ENCODE measurements at places on chromosomes 5 and 9.

GRCh38 chr5:157471709-157472108 lies 11.7 kb downstream of the NIPAL4 start:
- DNase-seq, result no peak

- DNase-seq, result no peak
These were observed 12.5 kb downstream of the ZNF366 start for GRCh38 chr5:72494623-72495124.

DNA sequence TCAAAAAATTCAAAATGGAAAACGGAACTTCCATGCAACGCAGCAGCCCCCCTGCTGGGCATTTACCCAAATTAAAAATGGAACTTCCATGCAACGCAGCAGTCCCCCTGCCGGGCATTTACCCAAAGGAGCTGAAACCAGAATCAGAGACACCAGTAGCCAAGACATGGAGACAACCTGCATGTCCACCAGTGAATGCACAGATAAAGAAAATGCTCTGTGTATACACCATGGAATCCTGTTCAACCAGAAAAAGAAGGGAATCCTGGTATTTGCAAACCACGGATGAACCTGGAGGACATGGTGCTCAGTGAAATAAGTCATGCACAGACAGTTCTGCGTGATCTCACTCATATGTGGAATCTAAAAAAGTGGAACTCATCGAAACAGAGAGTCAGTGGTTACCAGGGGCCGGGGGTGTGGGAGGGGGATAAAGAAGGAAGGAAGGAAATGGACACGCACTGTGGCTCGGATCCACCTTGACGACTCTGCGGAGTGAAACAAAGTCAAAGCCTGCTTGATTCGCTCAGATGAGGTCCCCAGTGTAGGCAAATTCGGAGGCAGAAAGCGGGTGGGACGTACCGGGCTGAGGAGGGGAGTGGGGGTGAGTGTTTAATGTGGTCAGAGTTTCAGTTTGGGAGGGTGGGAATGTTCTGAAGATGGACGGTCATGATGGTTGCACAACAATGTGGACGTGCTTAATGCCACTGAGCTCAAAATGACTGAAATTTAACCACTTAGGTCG lies 40.2 kb upstream of the EXOC3 start:
- DNase-seq, result no peak

- peak; percentile 39 for DNase-seq
These were observed 54.1 kb upstream of the CDKN2AIPNL start for GRCh38 chr5:134465816-134466240.

DNA sequence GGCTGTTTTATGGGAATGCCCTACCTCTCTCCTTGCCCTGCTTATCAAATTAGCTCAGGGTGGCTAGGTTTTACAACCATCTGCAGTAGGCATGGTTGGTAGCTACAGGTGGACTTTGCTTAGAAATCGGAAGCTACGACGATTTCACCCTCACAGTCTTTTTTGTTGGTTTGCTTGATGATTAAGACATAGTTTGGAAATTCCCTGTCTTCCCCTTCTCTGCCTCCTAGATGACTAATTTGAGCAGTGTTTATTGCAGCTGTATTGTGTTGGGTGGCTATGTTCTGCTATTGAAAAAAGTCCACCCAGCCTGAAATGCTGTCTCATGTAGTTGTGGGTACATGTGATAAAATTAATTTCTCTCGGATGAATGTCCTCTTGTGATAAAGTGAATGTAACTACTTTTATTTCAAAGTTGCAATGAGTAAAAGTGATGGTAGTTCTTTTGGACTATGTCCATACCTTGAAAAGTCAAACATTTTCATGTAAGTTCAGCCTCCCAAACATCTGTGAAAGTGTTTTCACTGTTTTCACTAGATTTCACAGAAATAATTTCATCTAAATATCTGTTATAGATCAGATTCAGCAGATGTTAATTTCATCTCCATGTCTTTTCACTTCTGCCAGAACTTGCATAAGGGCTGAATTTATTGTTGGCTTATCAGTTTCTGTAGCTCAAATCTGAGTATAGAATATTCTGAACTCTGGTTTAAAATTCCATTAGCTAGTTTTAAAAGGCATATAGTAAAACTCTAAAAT lies 37.3 kb upstream of the FYB1 start:
- DNase-seq, result no peak

- no peak for DNase-seq
These were observed 67.2 kb upstream of the TSLP start for GRCh38 chr5:111004291-111004690.

- no peak for DNase-seq
These were observed 2.2 kb upstream of the VPS13A start for GRCh38 chr9:77175151-77175550.

GRCh38 chr5:16570121-16570815 lies 46.5 kb downstream of the RETREG1 start:
- no peak for DNase-seq

DNA sequence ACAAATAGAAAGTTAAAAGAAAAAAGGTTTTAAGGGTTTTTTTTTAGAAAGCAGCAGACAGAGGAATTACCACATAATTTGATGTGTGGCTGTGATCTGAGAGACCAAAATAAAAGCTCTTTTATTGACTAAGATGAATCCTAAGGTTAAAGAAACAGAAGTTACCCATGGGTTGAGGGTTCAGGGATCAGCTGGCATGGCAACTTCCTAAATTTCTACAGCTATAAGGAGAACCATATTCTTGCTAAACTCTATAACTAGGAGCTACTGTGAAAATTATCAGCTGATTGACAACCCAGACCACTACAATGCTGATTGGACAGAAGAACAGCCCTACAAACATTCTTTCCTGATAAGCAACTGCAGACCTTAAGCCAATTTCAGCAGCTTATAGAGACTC lies 40.2 kb downstream of the TMEM215 start:
- no peak for DNase-seq

DNA sequence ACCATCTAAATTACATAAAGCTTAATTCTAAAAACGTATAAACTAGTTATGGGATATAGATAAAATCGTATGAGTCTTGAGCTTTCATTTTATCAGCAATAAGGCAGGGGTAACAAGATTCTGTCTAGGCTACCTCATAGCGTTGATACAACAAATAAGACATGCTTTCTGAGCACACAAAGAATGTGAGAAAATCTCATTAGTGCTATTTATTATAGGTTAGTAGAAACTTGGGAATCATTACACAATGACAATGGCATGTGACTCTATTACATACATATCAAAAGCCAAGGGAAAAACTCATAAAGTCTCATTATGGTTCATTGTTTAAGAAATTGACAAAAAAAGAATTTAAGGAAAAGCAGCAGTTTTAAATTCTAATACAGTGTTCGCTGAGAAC lies 448.6 kb downstream of the PLK2 start:
- DNase-seq, result no peak

- DNase-seq, result no peak
These were observed 69.1 kb upstream of the TJP2 start for GRCh38 chr9:69104830-69105527.

GRCh38 chr5:39440192-39440957 lies 15.6 kb upstream of the DAB2 start:
- DNase-seq, result no peak

DNA sequence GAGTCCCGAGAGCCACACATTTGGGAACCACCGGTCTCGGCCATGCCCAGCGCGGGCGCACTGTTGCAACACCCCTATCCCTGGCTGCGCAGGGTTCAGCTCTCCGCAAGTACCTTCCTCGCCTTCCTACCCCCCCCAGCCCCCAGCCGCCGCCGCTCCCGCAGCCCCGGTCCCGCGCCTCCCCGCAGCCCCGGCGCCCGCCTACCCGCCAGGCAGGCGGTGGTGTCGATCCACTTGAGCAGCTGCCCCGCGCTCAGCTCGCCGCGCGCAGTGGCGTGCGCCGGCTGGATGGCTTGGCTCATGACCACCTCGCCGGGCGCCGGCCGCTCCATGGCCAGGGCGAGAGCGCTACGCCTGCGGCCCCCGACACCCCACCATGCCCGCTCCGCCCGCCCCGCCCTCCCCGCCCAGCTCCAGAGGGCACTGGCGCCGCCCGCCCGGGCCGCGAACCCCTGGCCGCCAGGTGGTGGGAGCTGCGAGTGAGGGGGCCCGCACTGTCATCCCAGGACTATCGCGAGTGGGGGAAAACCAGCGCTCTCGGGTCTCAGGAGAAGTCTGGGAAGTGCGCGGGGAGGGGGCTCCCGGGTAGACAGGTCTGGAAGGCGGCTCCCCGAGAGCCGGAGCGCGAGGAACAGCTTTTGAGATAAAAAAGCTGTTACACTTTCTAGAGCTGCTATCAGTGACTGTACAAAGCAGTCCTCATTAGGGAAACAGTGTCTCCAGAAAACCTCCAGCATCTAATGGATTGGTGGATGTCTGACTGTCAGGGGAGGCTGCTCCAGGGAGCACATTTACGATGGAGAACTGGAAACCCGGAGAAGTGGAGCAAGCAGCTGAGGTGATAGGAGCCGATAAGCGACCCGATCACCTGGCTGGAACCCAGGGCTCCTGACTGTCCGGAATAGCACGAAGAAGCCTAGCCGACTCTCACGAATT lies at the start of gene ACOT12:
ACOT12 (minus strand) TSS at position 352 of the 936 bp plus-strand sequence; CDS start at position 332, 20 bp downstream.
- no peak for DNase-seq

DNA sequence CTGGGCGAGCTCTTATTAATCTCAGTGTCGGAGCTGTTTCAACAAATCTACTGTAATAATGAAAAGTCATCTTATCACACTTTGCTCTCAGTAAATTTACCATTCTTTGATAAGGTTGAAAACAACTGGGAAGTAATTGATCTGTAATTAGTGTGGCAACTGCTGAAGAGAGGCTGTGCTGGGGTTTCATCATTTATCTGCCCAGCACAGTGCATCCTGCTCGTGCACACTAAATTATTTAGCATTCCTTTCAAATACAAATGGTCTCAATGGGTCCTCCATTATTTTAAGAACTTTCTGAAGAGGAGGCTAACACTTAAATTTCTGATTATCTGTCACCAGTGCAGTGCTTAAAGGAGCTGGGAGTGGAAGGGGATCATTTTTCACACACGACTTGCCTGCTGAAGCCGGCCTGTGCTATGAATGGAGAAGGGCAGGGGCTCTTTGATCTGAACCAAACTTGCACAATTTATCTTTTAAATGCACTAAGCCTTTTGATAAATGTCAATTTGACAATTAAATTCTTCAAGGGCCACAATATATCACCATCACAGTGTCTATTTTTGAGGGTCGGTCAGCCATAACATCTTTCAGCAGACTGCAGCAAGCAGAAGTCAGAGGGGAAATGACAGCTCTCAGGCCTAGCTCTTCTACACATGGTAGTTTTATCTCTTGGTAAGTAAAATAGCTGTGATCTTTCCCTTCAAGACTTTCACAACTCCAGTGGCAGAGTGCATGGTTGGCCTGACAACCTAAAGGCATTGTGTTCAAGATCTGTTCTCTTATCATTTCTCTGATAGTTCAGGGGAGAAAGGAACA lies 106.4 kb upstream of the EFNA5 start:
- DNase-seq, result no peak

GRCh38 chr5:112174959-112175594 lies 244.0 kb downstream of the EPB41L4A start:
- peak; percentile 11 for DNase-seq

DNA sequence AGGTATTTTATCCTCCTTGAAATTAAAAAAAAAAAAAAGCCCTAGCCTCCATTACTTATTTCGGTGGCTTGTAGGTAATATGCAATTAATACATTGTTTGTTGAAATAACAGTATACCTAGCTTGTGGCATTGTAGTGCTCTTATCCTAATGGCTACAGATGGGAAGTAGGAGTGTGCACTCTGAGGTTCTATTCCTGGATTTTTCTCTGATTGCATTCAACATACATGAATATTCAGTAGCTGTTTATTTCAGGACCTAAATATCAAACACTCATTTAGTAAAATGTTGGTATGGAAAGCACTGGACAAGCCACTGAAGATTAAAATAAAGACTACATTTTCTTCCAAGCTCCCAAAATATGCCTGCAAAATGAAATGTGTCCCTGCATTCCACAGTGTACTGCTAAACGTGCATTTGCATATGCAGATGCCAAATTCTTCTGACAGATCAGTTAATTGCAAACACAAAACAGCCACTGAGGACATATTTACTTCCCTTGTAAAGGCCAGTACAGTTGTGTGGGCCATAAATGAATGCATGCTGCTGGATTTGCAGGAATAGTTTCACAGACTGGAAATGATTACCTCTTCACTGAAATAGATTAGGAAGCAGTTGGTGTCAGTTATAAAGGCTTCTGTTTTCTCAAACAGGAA lies 826.1 kb downstream of the PRELID2 start:
- no peak for DNase-seq

- DNase-seq, result no peak
These were observed 861 bp downstream of the NTRK2 start for GRCh38 chr9:84670138-84671041.

DNA sequence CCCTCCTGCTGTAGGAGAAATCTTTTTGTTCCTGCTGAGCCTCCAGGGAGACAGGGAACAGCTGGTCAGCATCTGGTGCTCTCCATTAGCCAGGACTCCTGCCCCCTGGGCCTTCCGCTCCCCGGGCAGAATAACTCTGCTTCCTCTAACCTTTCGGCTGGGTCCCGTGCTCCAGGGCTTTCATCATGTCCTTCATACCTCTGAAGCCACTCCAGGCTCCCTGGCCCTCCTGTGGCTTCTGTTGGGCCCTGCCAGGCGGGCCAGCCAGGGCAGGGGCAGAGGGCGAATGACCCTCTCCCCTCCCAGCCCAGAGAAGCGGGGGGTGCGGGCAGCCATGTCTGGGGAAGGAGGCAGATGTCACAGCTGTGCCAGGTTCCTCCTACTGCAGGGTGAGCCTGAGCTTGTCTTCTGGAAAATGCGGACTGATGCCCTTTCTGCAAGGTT lies 81.7 kb upstream of the LMX1B start:
- no peak for DNase-seq

GRCh38 chr9:1956958-1957357 lies 58.2 kb upstream of the SMARCA2 start:
- no peak for DNase-seq

DNA sequence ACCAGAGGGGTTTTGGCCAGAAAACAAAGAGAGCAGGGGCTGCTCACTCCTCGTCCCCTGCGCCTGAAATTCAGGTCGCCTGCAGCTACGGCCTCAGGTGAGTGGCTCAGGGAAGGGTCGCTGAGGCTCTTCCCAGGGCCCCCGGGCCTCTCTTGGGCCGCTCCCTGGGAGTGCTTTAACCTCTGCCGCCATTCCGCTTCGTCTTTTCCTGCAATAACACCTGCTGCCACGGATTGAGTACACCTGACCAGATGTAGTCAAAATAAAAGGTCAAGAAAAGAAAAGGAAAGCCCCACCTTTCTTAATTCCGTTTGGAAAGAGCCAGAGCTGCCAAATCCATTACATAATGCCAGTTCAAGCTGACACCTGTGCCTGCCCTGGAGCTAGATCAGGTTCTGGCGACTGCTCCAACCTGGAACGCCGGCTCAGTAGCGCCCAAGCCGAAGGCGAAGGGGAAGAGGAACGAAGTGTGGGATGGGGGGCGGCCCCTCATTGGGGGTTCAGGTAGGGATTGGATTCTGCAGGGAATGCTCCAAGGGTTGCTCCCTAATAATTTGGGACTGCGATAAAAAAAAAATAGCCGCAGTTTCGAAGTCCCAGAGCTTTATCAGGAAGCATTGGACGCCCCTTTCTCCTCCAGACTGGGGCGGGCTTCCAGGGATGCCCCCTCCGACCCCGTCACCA lies 193.9 kb downstream of the MEF2C start:
- no peak for DNase-seq

DNA sequence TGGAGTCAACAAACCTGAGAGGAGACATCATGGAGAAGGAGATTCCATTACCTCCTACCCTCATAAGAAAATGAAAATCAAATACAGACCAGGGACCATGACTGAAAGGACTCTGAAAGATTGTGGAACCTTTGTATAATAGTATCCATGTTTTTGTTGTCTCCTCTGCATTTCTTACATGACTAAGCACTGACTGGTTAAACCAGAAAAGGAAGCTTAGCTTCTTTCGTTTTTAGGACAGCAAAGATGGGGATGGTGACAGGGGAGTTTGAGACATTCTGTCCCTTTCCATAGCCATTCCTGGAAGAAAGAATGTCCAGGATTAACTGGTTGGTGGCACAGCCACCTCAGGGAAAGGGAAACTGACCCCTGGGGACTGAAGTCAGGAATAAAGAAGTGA lies 22.2 kb downstream of the ITGA1 start:
- DNase-seq, result no peak

Measured in activated T-helper 2 cell treated with anti-CD3 and anti-CD28 coated beads, Interferon-gamma antibody, Interleukin-2, Interleukin-4, amounts not matched to agents 10 μg/mL and 5 μg/mL and 100 μg/mL, durations not matched to agents 14 hours and 24 hours and 36 hours (primary cell).